ENCODE measurements at places on chromosomes 6 and 20.

DNA sequence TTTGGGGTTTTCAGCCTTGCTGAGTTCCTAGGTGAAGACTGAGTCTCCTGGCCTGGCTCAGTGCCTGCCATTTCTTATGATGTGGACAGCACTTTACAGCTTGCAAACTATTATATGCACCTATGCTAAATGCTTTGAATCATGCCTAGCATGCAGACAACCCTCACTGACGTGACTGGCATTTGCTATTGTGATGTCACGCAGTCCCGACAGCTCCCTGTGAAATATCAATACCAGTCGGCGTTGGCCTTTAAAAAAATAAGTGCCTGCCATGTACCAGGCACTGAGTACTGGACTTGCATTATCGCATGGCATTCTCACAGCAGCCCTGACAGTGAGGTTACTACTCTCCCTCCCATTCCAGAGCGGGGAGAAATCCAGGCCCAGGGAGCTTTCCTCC, 35.5 kb downstream of the UQCC2 start:
- DNase-seq = no peak

DNA sequence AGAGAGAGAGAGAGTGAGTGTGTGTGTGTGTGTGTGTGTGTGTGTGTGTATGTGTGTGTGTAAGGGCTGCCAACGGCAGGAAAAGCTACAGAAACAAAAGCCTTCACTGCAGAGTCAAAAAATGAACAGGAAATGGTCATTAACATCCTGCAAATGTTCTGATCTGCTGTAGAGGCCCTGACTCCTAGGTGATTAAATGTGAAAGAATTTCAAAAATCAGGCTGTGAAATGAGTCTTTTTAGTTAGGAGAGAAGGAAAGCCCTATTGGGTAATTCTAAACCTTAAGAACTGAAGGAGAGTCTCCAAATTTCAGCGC, 166.5 kb upstream of the MYLIP start:
- DNase-seq = peak; percentile 15

- no peak for DNase-seq
Observed at GRCh38 chr20:9043364-9043763, 25.5 kb upstream of the PLCB4 start.

- DNase-seq = no peak
Observed at GRCh38 chr20:15976047-15976736, 597.1 kb downstream of the KIF16B start.

GRCh38 chr6:115582386-115582785, 478.3 kb downstream of the FRK start:
- DNase-seq = no peak

GRCh38 chr20:35319192-35319870, 27.1 kb upstream of the FAM83C start:
- no peak for DNase-seq

DNA sequence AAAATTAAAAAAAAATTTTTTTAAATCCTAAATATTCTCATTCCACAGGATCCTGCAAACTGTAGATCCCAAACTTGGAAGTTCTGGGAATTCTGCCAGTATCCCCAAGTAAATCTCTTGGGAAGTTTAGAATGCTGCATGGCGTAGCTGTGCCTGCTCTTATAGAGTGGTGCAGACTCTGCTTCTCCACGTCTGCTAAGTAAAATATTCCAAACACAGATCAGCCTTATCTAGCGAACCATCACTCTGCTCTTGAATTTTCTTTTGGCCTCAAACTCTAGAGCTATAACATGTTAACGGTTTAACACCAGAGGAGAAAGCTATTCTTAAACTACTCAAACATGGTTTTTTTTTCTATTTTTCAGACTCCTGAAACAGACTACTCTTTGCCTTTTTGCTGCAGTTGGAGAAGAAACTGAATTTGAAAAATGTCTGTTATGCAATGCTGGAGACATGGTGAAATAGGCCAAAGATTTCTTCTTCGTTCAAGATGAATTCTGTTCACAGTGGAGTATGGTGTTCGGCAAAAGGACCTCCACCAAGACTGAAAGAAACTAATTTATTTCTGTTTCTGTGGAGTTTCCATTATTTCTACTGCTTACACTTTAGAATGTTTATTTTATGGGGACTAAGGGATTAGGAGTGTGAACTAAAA, 138.5 kb upstream of the AKAP12 start:
- no peak for DNase-seq

DNA sequence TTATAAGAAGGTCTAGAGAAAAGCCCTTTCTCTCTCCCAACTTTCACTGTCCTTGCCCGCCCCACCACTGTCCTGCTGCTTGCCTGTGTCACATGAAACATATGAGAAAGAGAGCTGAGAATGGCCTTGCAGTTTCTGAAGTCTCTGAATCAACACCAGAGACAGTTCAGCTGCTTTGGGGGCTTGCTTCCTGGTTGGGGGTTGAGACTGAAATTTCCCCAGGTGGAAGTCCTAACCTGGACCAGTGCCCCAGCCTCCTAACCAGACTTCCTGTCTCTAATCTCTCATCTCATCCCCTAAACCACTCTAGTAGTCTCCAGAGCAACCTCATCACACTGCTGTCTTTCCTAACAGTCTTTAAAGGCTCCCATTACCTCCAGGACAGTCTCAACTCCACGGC, 10.7 kb downstream of the TRAM2 start:
- no peak for DNase-seq

DNA sequence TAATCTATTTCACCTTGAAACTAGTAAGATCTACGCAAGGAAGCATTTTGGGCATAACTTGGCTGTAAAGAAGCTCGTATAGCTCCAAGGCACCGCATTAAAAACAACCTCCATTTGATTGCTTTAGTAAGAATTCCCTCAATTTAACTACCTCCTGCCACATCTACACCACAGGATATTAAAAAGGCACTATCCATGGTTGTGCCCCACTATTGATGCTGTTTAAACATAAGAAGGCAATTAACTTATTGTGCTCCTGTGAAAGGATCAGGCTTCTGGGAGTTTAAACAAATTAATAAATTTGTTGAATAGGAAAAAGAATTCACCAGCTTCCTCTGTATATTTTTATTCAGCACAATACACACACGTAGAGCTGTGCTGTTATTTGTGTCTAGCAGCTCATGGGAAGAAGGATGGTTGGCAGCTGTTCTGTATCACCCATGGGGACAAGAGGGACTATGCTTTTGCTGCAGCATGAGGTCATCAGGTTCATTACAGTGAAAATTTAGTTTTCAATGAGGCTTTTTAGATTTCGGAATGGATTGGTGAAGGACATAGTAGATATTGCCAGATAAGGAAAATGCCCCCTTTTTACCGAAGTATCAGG, 513.3 kb downstream of the HAO1 start:
- no peak for DNase-seq

Data from activated naive CD4-positive, alpha-beta T cell treated with anti-CD3 and anti-CD28 coated beads, Interleukin-2, amount 50 U/mL, for 72 hours (primary cell).